ENCODE measurements at places on chromosomes 4 and X. TPM values are rescaled to one million over a fixed set of nuclear protein-coding genes. Genes with fewer than 3 reads are reported as not detected.

DNA sequence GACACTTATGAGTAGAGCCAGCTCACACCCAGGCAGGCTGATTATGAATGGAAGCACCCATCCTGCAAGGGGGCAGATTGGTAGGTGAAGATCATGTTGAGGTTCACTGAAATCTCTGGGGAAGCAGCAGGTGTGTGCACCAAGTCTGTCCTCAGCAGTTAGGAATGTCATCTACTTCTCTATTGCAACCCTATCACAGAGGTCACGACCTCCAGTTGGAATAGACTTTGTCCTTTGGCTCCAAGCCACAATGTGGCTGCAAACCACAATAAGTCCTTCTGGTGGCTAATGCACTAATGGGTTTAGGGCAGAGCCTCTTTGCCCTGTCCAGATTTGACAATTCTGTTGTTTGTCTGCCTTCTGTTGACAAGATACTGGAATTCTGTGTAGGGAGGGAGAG is 1056.7 kb downstream of the PCDH19 start:
- H3K4me1 ChIP-seq = no peaks in the 10 kb centered on the region
- H3K27me3 ChIP-seq = no peaks in the 10 kb centered on the region
- H3K36me3 ChIP-seq = peaks cover 5% of the 10 kb centered on the region
- DNase-seq = no peak

DNA sequence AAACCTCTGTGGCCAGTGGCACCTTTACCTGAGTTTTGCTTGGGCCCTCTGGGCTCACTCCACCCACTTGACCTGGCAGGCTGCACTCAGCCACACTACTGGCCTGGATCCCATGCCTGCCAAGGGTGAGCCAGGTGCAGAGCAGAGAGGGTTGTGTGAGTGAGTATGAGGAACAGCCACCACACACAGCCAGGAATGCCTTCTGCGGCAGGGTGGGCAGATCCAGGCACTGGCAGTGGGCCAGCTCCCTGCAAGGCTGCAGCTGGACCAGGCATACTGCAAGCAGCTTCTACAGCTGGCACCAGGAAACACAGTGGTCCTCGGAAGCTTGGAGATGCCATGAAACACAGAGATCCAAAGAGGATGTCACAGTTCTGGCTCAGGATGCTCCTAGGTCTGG is 570.1 kb upstream of the ACTRT1 start:
- H3K4me3 ChIP-seq = no peak overlapping the region
- no peaks in the 10 kb centered on the region for H3K27me3 ChIP-seq
- H3K4me1 ChIP-seq = no peaks in the 10 kb centered on the region
- DNase-seq = no peak
- H3K36me3 ChIP-seq = no peaks in the 10 kb centered on the region
- no peak overlapping the region for H3K27ac ChIP-seq

GRCh38 chr4:109433205-109434006 is at the start of gene SEC24B:
SEC24B (plus strand) TSS chr4:109433815; CDS start chr4:109433870, 55 bp downstream.
- H3K36me3 ChIP-seq = no peaks in the 10 kb centered on the region
- H3K27ac ChIP-seq = peak within 1 kb of the TSS; percentile 90
- H3K27me3 ChIP-seq = no peaks in the 10 kb centered on the region
- H3K4me1 ChIP-seq = peaks cover 43% of the 10 kb centered on the region

DNA sequence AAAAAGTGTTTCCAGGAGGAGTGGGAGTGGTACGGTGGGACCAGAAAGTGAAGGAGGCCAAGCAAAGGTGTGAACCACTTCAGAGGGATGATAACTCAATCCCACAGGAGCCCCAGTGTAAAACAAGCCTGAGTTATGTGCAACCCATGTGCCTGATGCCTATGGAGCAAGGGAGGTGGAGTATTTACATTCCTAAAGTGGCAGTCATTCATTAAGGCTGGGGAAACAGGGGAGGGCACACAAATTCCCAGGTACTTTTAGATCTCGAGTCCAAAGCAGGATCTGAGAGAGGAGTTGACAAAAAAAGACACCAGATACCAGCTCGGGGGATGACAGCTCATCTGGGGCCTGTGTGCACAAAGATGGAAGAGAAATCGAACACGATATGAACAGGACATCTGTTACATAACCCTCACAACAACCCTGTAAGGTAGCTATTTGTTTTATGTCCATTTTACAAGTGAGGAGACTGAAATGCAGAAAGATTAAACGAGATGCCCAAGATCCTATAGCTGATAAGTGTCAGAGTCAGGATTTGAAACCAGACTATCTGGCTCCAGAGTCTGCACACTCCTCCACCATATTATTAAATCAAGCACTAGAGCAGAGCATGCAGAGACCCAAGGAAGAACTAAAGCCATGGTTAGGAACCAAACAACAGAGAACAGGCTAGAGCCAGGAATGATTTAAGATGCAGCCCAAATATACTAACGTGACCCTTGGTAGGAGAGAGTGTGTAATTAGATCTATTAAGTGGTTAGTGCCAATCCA is 91.9 kb upstream of the MAPK10 start:
- no peak overlapping the region for H3K4me3 ChIP-seq
- no peak for DNase-seq
- peaks cover 2% of the 10 kb centered on the region for H3K27me3 ChIP-seq
- peak overlapping the region; percentile 39 for H3K27ac ChIP-seq
- H3K36me3 ChIP-seq = peaks cover 19% of the 10 kb centered on the region

GRCh38 chrX:76555269-76555668 is 127.8 kb downstream of the MAGEE1 start:
- H3K4me1 ChIP-seq = no peaks in the 10 kb centered on the region
- DNase-seq = no peak
- H3K27ac ChIP-seq = no peak overlapping the region
- no peaks in the 10 kb centered on the region for H3K27me3 ChIP-seq
- no peak overlapping the region for H3K4me3 ChIP-seq

DNA sequence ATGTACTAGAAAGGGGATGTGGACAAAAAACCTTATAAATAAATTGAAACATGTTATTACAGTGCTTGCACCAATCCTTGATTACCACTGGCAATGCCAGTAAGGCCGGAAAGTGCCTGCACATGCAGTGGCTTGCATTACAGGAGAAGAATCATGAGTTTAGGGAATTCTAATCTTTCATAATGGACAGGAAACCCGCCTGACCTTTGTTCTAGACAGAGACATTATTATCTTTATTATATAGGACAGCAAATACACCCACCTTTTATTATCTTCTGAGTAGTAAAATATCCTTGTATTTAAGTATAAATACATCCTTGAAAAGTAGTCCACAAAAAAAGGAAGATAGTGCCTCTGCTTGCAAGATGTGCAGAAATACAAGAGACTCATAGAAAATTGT is 379.9 kb upstream of the LCORL start:
- no peaks in the 10 kb centered on the region for H3K27me3 ChIP-seq
- H3K36me3 ChIP-seq = no peaks in the 10 kb centered on the region
- no peak for DNase-seq
- peaks cover 11% of the 10 kb centered on the region for H3K4me1 ChIP-seq

DNA sequence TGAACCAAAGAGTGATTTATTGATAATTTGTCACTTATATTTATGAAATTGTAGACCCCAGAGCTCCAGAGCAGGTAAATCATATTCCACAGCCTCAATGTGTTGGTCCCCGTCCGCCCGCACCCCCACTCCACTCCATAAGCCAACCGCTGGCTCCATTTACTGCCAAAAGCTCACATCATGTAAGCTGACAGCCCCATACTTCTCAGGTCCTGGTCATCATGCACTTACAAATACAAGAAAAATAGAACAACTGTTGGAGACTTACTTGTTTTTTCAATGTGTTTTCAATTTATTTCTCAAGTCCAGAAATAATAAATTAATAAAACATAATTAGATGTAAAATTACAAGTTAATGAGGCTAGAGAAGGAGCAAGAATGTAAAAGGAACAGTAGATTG is 235.7 kb upstream of the HAND2 start:
- H3K27ac ChIP-seq = no peak overlapping the region
- no peak overlapping the region for H3K4me3 ChIP-seq
- no peak for DNase-seq
- no peaks in the 10 kb centered on the region for H3K4me1 ChIP-seq
- H3K36me3 ChIP-seq = no peaks in the 10 kb centered on the region
- peaks cover 18% of the 10 kb centered on the region for H3K27me3 ChIP-seq

GRCh38 chr4:158729716-158730559 is 6.7 kb upstream of the PPID start:
- H3K27ac ChIP-seq = no peak overlapping the region
- H3K4me1 ChIP-seq = peaks cover 6% of the 10 kb centered on the region
- peaks cover 35% of the 10 kb centered on the region for H3K27me3 ChIP-seq

DNA sequence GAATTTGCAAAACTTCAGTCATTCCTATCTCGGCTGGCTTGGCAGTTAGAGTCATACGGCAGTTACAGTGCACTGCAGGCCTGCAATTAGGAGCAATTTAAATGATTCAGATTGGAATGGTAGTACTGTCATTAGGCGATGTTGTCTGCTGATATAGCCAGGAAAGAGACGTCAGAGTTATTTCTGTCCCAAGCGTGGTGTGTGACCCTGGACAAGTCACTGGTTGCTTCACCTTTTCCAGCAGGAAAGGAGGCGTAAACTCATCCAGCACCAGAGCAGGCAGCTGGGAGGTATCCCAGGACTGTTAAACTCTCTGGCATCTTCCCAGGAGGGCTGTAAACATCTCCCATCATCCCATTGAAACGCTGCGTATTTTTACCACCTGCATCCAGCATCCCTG is 836 bp upstream of the LNX1 start:
- H3K27ac ChIP-seq = no peak overlapping the region
- peaks cover 29% of the 10 kb centered on the region for H3K4me1 ChIP-seq
- peaks cover 7% of the 10 kb centered on the region for H3K27me3 ChIP-seq
- H3K36me3 ChIP-seq = no peaks in the 10 kb centered on the region
- H3K4me3 ChIP-seq = no peak overlapping the region

DNA sequence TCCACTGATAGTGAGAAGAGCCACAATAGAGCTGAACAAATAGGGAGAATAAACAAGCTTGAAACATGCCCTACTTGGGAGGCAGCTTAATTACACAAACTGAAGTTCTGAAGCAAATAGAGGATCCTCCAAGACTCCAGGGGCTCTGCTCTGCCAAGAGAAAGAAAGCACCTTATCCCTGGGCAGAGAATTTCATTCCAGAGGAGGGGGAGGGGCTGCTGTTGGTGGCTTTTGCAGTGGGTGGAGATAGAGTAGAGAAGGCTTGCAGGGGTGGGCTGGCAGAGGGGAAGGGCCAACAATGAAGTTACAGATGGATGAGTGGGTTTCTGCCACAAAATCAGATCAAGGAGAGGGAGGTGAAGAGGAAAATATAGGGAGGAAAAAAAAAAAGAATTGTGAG is 1.0 kb upstream of the LPAR4 start:
- DNase-seq = no peak
- H3K4me1 ChIP-seq = peaks cover 36% of the 10 kb centered on the region
- H3K36me3 ChIP-seq = peaks cover 2% of the 10 kb centered on the region
- no peak overlapping the region for H3K27ac ChIP-seq
- peak overlapping the region; percentile 91 for H3K4me3 ChIP-seq

DNA sequence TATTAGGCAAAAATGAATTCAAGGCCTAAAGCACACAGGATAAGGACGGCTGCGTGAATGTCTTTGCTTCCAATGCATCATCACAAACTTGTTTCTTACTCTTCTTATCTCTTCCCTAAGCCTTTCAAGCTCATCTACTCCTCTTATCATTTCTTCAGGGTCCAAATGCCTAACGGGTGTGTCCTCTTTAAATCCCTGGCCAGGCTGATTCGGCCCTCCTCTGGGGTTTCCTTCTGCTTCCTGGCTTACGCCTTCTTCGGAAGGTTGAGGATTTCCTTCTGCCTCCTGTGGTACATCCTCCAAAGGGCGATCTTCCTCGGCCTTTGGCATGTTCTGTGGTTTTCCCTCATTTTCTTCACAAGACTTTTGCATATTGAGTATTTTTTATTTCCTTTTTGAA is 1.3 kb downstream of the TCEAL8 start:
- peaks cover 19% of the 10 kb centered on the region for H3K4me1 ChIP-seq
- peaks cover 4% of the 10 kb centered on the region for H3K36me3 ChIP-seq
- H3K4me3 ChIP-seq = peak overlapping the region; percentile 95
- H3K27me3 ChIP-seq = no peaks in the 10 kb centered on the region
- peak overlapping the region; percentile 99 for H3K27ac ChIP-seq

- DNase-seq = no peak
- no peak overlapping the region for H3K4me3 ChIP-seq
- no peaks in the 10 kb centered on the region for H3K27me3 ChIP-seq
Observed at GRCh38 chrX:147376601-147377422, 534.9 kb upstream of the FMR1 start.

GRCh38 chrX:1323315-1323714 is 13.3 kb upstream of the IL3RA start:
- peaks cover 6% of the 10 kb centered on the region for H3K27me3 ChIP-seq
- peaks cover 4% of the 10 kb centered on the region for H3K4me1 ChIP-seq
- no peaks in the 10 kb centered on the region for H3K36me3 ChIP-seq
- no peak overlapping the region for H3K4me3 ChIP-seq
- H3K27ac ChIP-seq = no peak overlapping the region
- peak; percentile 47 for DNase-seq

DNA sequence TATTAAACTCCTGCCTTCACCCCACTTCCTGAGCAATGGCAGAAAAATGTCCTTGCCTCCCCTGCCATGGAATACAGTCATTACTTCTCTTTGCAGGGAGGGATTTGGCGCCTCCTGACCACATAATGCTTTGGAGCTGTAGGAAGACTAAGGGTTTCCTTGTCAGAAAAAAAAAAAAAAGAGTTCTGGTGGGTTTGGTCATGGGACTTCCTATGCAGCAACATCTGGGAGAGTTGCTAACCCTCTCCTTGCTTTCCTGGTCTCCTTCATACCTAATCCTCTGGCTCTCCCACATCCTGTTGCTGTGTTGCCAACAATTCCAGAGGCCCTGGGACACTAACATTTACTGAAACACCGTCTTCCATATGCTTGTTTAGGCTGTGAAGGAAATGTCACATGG is 75.1 kb upstream of the MBNL3 start:
- H3K27ac ChIP-seq = no peak overlapping the region
- H3K4me3 ChIP-seq = no peak overlapping the region
- no peaks in the 10 kb centered on the region for H3K4me1 ChIP-seq
- no peaks in the 10 kb centered on the region for H3K36me3 ChIP-seq
- no peaks in the 10 kb centered on the region for H3K27me3 ChIP-seq
- DNase-seq = no peak

- H3K27me3 ChIP-seq = no peaks in the 10 kb centered on the region
- H3K4me3 ChIP-seq = no peak overlapping the region
- no peaks in the 10 kb centered on the region for H3K36me3 ChIP-seq
Observed at GRCh38 chrX:29318012-29318411, 730.8 kb downstream of the IL1RAPL1 start.

GRCh38 chrX:134373736-134374135 is 86.2 kb upstream of the HPRT1 start:
- peak overlapping the region; percentile 98 for H3K4me3 ChIP-seq
- H3K27me3 ChIP-seq = no peaks in the 10 kb centered on the region
- peaks cover 30% of the 10 kb centered on the region for H3K4me1 ChIP-seq
- H3K27ac ChIP-seq = peak overlapping the region; percentile 97

DNA sequence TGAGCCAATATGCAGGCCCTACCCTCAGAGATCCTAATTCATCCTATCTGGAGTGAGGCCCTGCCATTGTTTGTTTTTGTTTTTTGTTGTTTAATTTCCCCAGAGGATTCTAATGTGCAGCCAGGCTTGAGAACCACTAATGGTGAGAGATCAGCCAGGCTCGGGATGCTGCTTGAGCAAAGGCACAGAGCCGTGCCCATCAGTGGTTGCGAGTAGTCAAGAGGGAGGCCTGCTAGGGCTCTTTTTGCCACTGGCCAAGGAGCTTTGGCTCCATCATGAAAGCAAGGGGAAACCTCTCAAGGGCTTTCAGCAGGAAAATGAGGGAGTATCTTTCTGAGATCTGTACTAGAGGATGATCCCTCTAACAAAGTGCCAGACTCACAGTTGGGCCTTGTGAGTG is 2.7 kb downstream of the TCEANC start:
- H3K36me3 ChIP-seq = peaks cover 5% of the 10 kb centered on the region
- H3K27ac ChIP-seq = no peak overlapping the region
- no peak for DNase-seq
- H3K4me1 ChIP-seq = peaks cover 15% of the 10 kb centered on the region
- no peaks in the 10 kb centered on the region for H3K27me3 ChIP-seq

SSX3 gene
- not detected for total RNA-seq

CLDN22 gene
- total RNA-seq = not detected

MAP3K15 gene
- total RNA-seq = 2.0 TPM

All from neural crest cell (in vitro differentiated cells).